NCI-H446 (cell line): ENCODE measurements at places on chromosomes 7 and 10.

- DNase-seq, result no peak
Measured at GRCh38 chr10:119368991-119369869, 161.9 kb downstream of the GRK5 start.

DNA sequence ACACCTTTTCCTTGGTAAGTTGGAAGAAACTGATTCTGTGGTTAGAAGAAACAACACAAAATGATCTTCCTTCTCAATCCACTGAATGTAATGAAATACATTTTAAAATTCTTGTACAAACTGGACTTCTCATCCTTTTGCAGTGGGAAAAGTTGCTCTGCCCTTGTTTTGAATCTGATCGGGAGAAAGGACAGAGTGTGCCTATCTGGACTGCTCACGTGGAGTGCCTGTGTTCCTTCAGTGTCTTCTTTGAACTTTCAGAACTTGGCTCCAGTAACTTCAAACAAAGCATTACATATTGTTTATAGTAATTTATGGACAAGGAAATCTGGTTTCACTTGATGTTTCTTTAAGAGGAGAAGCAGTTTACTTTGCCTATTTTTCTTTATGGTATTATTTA, 17.1 kb downstream of the SLC26A3 start:
- no peak for DNase-seq

- DNase-seq, result no peak
Measured at GRCh38 chr7:81462672-81463071, 307.2 kb downstream of the HGF start.

GRCh38 chr7:127953423-127954356, 77.5 kb downstream of the LRRC4 start:
- no peak for DNase-seq

DNA sequence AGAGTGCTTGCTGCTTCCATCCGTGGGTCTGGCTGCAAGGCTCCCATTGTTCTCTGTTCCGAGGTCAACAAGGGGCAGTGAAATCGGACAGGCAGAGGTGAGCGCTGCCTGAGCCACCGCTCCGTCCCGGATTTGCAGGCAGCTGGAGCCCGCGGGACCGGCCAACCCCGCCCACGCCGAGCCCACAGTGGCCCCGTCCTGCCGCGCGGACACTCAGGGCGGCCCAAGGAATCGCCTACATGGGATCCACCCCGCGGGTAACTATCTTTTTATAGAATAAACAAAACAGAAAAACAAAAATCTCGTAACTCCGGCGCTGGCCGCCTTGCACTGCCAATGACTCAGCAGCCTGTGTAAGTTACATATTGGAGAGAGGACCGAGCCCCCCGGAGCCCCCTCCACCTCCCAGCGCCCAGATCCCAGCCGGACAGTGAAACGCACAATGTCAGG, 1.9 kb downstream of the BNIP3 start:
- DNase-seq, result no peak

GRCh38 chr7:81410471-81411117, 359.3 kb downstream of the HGF start:
- no peak for DNase-seq

DNA sequence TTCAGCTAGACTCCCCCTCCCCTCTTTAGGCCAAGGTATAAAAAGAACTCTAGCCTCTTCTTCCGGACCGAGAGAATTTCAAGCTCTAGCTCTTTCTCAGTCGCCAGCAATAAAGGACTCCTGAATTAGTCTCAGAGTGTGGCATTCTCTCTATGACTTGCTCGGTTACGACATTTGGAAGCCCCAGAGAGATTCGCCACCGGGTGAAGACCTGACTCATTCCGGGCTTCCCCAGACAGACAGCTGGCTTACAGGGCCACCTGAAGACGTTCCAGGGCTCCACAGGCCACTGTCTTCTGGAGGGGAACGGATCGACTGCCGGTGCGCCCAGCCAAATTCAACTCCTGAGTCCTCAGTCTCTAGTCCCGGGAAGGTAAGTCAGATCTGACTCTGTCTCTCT, at the start of gene AKR1B15:
Gene AKR1B15, plus strand, starts transcription at position 234 of the 400 bp plus-strand sequence. CDS start 15,510 bp downstream, outside the sequence.
- no peak for DNase-seq

DNA sequence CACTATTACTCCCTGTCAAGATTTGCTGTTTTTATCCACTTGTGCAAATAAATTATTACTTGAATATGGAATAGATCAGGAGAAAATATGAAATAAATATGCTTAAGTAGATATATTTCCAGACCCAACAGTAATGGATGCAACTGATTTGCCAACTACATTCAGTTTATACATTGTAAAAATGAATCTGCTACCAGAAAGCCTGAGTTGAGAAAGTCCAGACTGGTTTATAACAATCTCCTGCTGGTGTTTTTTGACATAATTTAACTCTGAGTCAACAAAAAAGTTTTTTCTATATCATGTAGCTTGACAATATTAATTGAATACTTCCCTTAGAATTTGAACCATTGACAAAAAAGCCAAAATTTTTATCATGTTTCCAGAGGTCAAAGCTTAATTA, 265.8 kb upstream of the SEMA3D start:
- no peak for DNase-seq

DNA sequence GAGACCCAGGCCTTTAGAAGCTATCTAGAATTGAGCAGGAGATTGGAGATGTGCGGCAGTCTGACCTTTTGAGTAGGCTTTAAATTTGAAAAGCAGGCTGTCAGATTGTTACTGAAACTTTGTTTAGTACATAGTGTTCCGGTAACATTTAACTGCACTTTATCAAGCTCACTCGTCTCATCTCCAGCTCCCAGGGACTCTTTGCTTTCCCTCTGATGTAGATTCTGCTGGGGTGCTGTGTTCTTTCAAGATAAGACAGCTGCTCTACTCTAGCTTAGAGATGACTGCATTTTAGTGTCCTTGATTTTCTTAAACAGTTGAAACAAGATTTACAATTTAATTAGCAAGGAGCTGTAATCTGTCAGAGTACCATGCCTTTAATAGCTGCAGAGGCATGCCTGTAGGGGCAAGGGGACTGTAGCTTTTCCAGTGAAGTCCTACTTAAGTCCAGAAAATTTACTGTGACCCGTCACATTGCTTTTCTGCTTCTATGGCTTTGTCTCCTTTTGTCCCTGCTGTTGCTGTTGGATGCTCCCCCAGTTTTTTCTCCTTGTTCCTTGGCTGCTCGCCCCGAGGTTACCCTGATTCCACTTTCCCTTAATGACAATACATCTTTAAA, 56.4 kb upstream of the MTPN start:
- no peak for DNase-seq

GRCh38 chr10:93752761-93753160, 5.0 kb upstream of the LGI1 start:
- DNase-seq, result no peak

- DNase-seq, result no peak
Measured at GRCh38 chr7:99137411-99138180, 6.3 kb downstream of the SMURF1 start.

- DNase-seq, result no peak
Measured at GRCh38 chr7:117158941-117159697, 163.7 kb downstream of the WNT2 start.

GRCh38 chr7:71770269-71770907, 638.4 kb downstream of the GALNT17 start:
- no peak for DNase-seq

- no peak for DNase-seq
Measured at GRCh38 chr10:121302541-121303180, 295.6 kb downstream of the FGFR2 start.

GRCh38 chr7:90180649-90181048, 26.4 kb downstream of the STEAP1 start:
- DNase-seq, result no peak

DNA sequence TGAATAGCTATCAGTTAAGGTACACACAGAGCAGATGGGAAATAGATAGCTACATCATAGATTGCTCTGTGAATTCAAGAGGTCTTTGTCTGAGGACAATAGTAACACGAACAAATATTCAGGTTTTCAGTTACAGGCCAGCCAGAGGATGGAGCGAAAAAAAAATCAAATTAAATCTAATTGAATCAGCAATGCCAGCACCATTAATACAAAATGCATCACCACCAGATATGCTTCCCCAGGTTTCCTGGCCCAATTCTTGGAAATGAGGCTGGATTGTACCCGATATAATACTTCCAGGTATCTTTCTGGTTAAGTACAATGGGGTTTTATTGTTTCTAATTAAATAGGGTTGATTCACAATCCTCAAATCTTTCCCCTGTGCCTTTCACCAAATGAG, 975.8 kb upstream of the AUTS2 start:
- no peak for DNase-seq

DNA sequence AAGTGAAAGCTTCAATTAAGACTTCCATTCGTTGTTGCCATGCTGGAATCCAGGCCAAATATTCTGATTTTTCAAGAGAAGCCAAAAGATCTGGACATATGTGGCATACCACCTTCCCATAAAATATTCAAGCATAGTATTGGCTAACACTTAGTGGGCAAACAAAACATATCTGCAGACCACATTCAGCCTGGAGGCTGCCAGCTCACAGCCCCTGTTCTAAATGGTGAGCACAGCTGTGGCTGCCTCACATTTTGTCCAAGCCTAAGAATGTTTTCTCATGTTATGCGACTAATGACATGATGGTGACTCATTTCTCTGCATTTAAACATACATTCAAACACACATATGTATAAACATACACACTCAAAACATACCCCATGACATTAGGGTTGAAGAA, 10.6 kb upstream of the CALU start:
- DNase-seq, result no peak

GRCh38 chr7:106952658-106953231, 87.7 kb downstream of the PIK3CG start:
- DNase-seq, result no peak

GRCh38 chr10:21517134-21518031, 8.1 kb downstream of the SKIDA1 start:
- peak; percentile 70 for DNase-seq

DNA sequence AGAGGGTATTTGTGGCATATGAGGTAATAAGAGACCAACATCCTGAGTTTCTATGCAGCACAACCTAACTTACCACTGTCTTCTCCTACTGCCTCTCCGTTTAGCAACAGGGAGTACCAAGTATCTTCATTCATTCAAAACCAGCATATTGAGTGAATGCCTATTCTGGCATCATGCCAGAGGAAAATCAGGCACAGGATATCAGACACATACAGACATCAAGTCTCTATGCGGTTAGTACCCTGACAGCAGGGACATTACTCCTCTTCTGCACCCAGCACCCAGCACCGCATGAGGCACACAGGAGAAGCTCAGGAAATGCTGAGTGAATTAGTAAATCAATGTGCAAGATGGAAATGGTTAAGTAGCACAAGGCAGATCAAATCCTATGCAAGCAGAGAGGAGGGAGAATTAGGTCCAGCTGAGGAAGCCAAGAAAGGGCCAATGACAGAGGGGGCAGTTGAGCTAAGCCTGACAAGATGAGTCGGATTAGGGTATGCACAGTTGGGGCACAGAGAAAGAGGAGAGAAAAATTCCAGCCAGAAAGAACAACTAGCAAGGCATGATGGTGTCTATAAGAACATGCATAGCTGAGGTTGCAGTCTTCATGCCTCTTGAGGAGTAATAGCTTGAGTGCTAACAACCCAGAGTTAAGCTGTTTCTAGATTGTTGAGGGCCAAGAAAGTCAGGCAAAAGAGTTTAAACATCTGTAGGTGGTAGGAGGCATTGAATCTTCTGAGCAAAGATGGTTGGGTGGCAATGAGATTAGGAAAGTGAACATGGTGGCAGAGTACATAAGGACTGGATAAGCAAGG, 146.0 kb downstream of the PLXNA4 start:
- DNase-seq, result no peak
